Kidney epithelial cell (primary cell): ENCODE measurements at places on chromosomes 7 and 10.
A peak's percentile ranks its signal among the peaks of the same experiment; 100 is the strongest.

DNA sequence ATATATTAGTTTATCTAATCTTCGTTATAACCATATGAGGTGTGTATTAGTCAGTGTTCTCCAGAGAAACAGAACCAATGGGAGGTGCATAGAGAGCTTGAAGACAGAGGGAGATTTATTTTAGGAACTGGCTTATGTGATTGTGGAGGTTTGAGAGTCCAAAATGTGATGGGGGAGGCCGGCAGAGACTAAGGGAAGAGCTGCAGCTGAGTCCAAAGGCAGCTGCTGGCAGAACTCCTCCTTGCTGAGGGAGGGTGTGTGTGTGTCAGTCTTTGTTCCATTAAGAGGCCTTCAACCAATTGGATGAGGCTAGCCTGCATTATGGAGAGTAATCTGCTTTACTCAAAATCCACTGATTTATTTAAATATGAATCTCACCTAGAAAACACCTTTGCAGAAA lies 165.1 kb downstream of the SH3PXD2A start:
- DNase-seq = no peak

GRCh38 chr10:64334084-64334483 lies 812.9 kb downstream of the REEP3 start:
- DNase-seq = no peak

GRCh38 chr10:99360934-99361333 lies 31.8 kb downstream of the CNNM1 start:
- DNase-seq = no peak

- DNase-seq = no peak
These were observed 49.6 kb upstream of the PSMG3 start for GRCh38 chr7:1619152-1620079.

DNA sequence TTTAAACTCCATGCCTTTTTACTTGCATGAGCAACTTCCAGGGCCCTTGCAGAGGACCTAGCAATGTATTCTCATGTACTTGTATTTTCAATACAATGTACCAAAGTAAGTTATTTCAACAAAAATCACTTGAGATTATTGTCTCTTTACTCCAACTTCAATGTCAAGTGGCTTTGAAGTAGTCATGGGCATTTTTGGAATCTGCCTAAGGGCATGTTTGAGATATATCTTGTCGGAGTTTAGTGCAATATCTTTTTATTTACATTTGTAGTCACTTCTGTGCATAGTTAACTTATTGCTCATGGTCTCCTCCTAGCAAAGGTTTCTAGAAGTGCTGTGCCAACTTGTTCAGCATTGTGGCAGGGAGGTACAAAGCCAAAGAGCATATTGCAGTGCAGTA lies 508.7 kb upstream of the SEMA3D start:
- DNase-seq = no peak

GRCh38 chr7:8035192-8035591 lies 66.6 kb downstream of the GLCCI1 start:
- DNase-seq = no peak

DNA sequence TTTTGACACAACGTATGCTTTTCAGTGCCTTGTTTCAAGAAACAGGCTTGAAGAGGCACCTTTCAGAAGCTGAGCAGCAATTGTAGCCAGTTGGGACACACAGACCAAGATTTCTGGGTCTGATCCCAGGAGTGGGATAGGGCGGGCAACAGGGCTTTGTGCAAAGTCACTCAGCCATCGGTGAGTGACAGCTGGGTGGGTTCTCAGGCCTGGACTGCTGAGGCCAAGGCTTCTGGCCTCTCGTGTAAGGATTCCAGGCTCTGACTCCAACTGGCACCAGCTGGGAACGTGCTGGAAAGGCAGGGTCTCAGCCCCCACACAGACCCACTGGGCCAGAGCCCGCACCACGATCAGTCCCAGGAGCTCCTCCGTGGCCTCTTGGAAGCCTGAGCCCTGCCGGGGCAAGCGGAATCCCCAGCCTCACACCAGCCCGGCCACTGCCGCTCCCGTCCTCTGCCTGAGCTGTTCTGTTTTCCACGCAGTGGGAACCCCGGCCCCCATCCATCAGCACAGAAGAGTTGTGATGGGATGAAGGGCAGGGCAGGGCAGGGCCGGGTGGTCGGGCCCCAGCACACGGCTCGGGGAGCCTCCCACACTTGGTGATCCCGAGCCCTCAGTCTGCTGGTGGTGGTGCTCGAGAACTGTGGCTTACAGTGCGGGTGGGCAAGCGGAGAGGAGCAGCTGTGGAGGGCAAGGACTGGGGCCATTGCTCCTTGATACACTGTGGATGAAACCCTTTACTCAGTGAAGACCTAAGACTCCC lies 46.8 kb downstream of the VIPR2 start:
- DNase-seq = no peak

DNA sequence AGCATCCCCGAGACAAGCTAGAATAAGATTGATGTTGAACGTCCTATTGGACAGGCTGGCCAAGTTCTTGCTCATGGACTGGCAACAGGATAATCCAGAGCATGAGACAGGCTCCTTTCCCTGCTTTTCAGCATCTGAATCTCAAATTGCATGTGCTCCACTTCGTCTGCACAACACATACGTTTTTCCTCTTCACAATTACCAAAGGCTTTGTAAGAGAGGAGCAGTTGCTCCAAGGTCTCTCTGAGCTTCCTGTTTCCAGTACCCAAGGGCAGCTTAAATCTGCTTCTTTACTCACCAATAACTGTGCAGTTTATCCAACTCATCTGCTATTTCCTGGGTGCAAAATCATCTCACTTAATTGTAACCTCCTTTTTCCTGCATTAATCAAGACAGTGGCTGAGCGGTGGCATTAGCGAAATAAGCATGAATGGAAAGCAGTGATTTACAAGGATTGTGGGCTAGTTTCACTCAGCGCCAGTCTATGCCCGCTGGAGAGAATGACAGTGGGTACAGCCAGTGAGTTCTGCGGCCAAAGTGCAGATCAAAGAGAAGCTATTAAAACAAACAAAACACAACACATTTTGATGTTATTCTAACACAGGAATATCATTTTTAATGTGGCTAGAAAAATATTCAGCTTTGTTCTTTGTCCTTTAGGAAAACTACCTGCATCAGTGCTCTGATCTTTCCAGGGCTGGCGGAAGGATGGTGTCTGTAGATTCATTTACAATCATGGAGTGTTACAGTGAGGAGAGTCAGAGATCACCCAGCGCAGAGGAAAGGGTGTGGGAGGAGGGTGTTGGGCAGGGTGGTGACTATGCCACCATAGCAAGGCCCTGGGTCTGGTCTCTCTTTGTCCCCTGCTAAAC lies 79.8 kb downstream of the CHN2 start:
- DNase-seq = no peak

DNA sequence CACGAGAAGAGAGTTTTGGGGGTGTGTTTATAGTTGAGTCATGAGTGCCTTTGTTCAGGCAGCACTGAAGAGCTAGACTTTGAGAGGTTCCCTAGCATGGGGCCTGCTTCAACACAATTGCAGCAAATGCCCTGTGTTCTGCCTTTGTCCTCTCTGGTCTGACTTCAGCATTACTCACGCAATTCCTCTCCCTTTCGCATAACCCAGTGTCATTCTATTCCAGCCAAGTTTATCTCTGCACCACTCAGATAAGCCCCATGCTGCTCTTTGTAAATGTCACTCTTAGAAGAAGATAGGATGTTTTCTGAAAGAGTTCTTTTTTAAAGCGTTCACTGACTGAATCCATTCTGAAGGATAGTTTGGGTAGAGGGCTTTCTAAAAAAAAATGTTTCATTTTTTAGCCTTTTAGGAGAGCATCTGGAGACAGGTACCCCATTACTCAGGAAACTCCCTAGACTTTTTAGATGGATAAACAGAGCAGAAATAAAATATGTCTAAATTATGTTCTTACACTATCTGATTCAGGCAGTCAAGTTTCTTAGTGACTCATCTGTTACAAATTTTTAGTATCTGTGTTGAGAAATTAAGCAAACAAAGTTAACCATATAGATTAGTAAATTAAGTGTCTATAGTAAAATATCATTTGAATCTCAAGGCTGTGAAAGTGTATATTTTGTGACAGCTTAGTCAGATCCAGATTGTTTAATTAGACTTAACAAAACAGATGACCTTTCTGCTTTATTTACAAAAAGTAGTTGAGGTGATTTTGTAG lies 318.5 kb downstream of the GPR158 start:
- DNase-seq = peak; percentile 48

DNA sequence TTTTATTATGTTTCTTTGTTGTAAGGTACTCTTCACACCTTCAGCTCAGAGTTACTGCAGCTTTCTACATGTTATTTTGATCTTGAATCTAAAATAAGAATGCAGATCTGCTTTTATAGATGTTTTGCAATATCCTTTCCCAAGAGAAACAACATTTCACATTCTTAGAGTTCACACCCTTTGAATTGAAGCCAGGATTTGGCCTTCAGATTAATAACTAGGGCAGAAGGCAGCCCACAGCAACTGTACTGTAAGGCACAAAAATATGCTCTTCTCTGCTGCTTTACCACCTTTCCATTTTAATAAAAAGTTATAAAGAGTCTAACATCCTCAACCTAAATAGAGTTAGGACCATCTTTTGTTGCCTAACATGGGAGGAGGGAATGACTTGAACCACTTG lies 224.7 kb downstream of the LHFPL3 start:
- no peak for DNase-seq

DNA sequence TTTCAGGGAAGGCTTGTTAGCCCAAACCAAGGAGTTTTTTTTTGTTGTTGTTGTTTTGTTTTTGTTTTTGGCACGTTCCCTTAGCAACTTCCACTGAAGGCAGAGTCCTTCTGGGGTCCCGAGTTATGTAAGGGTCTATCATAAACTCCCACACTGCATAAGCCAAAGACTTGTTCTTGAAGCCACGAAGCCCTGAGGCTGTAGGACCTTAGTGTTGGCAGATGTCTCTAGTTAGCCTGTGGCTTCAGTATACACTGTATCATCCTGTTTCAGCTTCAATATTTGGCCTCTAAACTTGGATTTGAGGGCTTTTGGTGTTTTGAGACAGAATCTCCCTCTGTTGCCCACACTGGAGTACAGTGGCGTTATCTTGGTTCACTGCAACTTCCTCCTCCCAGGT lies 13.6 kb downstream of the KPNA7 start:
- DNase-seq = no peak

DNA sequence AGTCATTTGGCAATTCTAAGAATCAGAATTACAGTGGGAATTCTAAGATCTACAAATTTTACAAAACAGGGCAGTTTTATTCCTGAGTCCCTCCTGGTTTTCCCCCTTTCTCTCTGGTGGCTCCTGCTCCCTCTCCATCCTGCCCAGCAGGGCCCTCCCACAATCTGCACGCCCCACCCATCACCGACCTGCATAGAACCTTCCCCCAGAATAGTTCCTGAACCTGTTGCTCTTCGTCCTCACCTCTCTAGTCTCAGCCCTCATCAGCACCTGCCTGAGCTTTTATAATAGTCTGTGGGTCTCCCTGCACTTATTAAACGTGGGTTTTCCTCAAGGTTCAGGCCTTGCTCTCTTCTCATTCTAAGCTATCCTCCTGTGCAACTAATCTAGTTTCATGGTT lies 49.1 kb upstream of the MNX1 start:
- DNase-seq = no peak

GRCh38 chr10:44344727-44345126 lies 40.2 kb downstream of the CXCL12 start:
- DNase-seq = no peak

GRCh38 chr7:72072901-72073300 lies 339.2 kb downstream of the CALN1 start:
- no peak for DNase-seq

DNA sequence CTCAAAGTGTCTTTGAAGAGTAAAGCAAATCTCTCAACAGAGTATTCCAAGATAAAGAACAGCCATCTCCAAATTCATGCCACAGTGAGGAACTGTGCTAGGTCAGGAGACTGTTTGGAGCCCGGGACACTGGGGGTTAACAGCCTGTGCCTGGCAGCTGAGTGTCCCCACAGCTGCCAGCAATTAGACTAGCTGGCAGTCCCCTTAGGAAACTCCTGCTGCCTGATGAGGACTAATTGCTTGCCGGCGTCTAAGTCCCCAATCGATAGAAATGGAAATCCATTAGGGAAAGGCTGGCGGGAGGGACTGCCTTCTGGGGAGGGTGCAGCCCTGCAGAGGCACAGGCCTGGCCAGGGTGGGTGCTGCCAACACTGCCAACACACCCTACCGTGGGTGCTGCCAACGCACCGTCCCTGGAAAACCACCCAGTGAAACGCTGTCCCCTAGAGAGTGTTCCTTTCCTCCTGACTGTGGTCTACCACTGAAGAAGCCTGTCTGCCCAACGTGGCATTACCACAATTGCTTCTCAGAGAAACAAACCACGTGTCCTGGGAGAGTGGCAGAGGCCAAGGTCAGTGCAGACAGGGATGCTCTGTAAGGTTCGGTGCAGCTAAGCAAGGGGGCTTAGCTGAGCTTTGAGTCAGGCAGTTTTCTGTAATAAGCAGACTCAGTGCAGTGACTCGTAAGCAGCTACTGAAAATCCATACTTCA lies 60.8 kb downstream of the XRCC2 start:
- DNase-seq = no peak

DNA sequence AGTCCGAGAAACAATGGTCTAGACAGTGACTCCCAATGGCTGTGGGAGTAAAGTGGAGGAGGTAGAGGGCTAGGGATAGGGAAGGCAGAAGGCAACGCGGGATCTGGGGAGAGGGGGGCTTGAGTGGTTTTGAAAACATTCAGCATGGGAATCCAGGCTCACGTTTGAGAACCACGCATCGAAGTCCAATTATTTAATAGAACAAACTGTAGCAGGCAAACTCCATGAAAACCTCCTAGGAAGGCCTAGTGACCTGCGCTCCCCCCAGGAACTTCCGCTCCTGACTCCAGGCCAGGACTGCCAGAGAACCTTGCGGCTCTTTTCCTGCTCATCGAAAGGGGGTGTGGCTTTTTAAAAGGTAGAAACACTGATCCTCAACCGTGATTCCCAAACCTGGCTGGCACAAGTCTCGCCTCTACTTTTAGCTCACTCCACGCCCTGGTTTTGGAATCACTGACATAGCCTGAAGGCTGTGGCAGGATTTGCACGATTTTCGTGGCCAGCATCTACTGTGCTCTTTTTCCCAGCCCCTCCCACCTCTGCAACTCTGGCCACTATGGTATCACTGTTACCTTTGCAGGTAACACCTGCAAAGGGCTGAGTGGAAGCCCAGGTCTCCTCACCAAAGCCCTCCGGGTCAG lies 43.4 kb downstream of the MYOF start:
- no peak for DNase-seq

DNA sequence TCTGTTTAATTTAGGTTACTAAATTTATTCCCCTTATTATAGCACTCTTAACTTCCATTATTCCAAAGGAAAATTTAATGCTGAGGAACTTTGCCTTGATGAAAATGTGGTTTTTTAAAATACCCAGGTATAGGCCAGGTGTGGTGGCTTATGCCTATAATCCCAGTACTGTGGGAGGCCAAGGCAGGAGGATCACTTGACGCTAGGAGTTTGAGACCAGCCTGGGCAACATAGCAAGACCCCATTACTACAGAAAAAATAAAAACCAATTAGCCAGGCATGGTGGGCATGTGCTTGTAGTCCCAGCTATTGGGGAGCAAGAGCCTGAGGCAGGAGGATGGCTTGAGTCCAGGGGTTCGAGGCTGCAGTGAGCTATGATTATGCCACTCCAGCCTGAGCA lies 32.4 kb downstream of the TMEM243 start:
- DNase-seq = no peak

- DNase-seq = no peak
These were observed 151.0 kb upstream of the INSYN2A start for GRCh38 chr10:127347202-127347959.
